Lung (tissue), 17 donors: ENCODE measurements at places on chromosomes 13 and 19. TPM values are rescaled to one million over a fixed set of nuclear protein-coding genes. Genes with fewer than 3 reads are reported as not detected.

DNA sequence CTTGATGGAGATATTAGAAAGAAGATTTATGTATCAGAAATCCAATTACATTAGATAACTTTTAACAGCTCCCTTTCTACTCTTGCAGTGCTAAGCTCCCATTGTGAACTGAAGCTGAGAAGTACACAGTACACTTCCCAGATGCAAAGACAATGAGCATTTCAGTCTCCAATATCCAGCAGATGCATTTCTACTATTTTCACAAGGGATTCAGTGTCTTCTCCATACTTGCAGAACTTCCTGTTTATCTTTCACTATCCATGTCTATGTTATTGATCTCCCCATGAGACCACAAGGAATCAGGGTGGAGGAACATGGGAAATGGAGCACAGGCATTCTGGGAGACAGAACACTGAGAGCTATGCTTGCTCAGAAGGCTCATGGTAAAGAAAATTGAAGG is 207.5 kb downstream of the ENOX1 start:
- peaks cover 2% of the 10 kb centered on the region for H3K4me1 ChIP-seq
- H3K27me3 ChIP-seq: no peaks in the 10 kb centered on the region
- no peak overlapping the region for H3K4me3 ChIP-seq

GRCh38 chr13:111518161-111518792 is 197.8 kb downstream of the TEX29 start:
- H3K4me1 ChIP-seq: no peaks in the 10 kb centered on the region
- H3K27ac ChIP-seq: no peak overlapping the region
- H3K4me3 ChIP-seq: no peak overlapping the region
- DNase-seq: no peak
- H3K27me3 ChIP-seq: no peaks in the 10 kb centered on the region

- no peaks in the 10 kb centered on the region for H3K4me1 ChIP-seq
- H3K36me3 ChIP-seq: no peaks in the 10 kb centered on the region
- H3K27ac ChIP-seq: no peak overlapping the region
- peak overlapping the region; percentile 63 for H3K4me3 ChIP-seq
- peak; percentile 71 for DNase-seq
These were observed 730 bp upstream of the ABCC4 start for GRCh38 chr13:95301968-95302393.

ZNF99 gene
- 0.06 TPM for total RNA-seq

- no peak for DNase-seq
- H3K27ac ChIP-seq: no peak overlapping the region
- H3K27me3 ChIP-seq: no peaks in the 10 kb centered on the region
- H3K4me1 ChIP-seq: no peaks in the 10 kb centered on the region
These were observed 22.9 kb downstream of the CYP4F2 start for GRCh38 chr19:15874821-15875474.

DNA sequence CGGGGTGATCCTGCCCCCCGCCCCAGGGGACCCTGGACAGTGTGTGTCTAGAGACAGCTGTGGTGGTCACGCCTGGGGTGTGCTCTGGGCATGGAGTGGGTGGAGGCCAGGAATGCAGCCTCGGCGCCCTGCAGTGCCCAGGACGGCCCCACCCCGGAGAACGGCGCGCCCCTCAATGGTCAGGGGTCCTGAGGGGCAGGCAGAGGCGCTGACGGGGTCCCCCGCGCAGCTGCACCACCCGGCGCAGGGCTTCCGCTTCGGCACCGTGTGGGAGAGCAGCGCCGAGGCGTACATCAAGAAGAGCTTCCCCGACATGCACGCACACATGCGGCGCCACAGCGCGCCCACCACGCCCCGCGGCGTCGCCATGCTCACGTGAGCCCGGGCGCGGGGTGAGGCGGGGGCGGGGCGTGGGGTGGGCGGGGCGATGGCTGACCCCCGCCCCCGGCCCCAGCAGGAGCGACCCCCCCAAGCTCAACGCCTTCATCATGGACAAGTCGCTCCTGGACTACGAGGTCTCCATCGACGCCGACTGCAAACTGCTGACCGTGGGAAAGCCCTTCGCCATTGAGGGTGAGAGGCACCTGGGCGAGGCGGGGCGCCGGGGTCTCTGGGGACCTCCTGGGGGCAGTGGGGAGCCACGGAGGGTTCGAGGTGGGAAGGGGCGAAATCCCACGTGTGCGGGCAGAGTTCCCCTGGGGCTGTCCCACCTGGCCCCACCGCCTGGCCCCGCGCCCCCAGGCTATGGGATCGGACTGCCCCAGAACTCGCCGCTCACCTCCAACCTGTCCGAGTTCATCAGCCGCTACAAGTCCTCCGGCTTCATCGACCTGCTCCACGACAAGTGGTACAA is 7.4 kb downstream of the GRIN3B start:
- no peak overlapping the region for H3K4me3 ChIP-seq
- no peak for DNase-seq
- H3K27ac ChIP-seq: no peak overlapping the region
- H3K36me3 ChIP-seq: peaks cover 7% of the 10 kb centered on the region
- H3K4me1 ChIP-seq: no peaks in the 10 kb centered on the region
- H3K27me3 ChIP-seq: no peaks in the 10 kb centered on the region
